GM18507 (cell line): ENCODE measurements at places on chromosomes 12 and 14.

- DNase-seq = no peak
These were observed 607 bp downstream of the OS9 start for GRCh38 chr12:57694459-57695019.

DNA sequence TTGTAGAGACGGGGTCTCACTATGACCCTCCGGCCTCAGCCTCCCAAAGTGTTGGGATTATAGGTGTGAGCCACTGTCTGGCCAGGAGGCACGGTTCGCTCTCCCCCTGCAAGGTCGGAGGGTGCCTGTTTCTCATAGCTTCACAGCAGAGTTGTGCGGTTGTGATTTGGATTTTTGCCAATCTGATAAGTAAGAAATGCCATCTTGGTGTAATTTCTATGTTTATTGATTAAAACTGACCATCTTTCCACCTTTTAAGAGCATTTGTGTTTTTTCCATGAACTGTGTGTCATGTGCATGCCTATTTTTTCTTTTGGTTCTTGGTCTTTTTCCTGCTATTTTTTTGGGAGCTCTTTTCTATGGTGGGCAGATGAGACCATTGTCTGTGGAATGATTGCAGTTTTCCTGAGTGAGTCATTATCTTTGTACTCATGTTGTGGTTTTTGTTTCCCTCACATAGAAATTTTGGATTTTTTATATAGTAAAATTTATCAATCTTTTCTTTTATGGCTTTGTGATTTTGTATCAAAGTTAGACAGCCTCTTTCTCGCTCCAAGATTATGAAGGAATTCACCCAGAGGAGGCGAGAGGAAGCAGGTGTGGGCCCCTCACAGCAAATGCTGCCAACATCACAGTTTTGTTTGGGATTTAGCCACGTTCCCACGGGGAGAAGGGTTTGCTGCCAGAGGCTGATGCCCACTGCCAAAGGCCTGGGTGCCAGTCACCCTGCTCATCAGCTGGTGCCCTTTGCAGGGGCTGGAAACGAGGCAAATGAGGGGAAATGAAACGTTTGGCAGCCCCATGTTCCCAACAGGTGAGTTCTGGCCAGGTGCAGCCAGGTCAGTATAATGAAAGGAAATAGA lies 47.2 kb downstream of the RFX4 start:
- DNase-seq = no peak

DNA sequence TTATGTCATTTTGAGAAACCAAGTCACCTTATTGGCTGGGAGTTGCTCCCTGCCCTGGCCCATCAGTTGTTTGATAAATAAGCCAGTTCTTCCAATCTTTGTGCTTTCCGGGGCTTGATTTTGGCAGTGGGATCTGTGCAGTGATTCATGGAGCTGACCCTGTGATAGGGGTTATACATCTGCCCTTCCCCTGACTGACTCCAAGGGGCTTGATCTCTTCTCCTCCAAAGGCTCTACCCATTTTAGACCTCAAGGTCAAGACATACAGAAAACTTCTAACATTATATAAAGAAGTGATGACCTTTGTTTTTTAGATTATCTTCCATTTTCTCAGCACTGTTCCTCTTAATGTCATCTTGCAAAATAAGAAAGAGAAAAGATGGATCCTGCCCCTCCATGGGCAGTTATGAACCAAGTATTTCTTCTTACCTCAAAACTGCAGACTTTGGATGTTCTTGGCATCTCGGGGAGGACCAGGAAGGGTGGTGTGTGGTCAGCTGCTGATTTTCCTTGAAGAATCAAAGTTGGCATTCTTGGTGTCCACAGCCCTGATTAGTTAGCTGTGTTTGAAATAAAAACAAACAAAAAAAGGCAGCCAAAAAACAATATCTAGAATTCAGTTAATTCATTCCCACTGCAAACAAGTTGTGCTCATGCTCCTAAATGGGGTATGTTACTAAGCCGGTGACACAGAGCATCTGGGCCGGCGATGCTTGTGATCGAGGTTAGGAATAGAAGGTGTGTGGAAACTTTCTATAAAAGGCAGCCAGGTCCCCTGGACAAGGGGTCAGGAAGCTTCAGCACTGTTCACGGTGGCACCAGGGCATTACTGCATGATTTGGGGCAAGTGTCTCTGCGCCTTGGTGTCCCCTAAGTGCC lies 120.2 kb downstream of the SAMD4A start:
- no peak for DNase-seq

DNA sequence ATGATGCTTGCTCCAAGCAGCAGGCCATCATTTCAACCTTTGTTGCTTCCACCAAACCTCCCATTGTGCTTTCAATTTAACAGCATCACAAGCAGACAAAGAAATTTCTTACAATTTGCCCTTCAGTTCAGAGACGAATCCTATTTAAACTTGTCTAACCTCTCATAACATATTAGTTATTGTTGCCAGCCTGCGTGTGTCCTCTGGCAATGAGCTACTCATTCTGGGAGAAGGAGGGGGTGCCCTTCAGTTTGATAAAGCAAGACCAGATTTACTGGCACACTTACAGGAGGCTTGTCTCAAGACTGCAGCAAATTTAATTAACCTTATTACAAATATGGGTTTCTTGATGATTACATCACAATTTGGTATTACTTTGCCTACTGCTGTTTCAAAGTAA lies 203.6 kb upstream of the SOX5 start:
- DNase-seq = no peak

DNA sequence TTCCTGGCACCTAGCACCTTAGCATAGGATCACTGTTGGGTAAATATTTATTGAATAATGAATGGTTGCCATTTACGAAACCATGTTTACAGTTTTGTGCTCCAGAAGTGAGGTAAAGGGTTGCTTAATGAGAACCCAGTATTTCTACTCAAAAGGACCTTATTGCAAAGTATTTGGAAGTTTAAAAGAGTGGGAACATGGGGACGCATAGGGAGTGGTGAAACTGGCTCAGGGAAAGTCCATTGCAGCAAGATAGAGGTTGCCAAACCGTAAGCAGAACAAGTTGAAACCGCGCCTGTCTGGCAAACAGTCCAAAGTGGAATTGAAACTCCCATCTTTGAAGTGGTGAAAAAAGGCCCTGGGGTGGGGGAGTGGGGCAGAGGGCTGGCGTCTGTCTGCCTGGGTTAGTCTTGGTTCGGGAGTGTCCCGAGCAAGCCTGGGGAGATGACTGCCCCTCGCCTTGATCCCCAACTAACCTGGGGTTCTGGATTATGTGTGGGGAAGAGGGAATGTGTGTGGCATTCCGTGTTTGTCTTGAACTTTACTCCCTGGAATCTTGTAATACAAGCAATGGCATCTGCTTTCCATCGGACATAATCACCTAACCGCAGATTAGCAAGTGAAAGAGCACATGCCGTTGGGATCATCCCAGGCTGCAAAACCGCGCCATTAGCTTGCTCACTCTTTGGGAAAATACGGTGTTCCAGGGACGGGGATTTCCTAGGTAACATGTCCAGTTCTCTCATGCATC lies 7.2 kb downstream of the ALDH2 start:
- no peak for DNase-seq

GRCh38 chr12:72178871-72179270 lies 93.3 kb upstream of the TRHDE start:
- no peak for DNase-seq

DNA sequence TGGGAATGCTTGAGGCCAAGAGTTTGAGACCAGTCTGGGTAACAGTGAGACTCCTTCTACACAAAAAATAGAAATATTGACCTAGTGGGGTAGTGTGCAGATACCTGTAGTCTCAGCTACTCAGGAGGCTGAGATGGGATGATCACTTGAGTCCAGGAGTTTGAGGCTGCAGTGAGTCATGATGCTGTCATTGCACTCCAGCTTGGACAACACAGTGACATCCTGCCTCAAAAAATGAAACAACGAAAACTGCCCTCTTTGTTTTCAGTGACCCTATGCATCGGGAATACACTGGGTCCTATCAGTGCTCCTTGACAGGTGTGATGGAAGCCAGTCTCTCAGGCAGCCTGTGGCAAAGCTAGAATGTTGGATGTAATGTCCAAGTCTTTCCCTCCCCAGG lies 311.5 kb upstream of the OR4E1 start:
- no peak for DNase-seq

GRCh38 chr14:80055667-80056496 lies 155.4 kb downstream of the DIO2 start:
- DNase-seq = no peak

DNA sequence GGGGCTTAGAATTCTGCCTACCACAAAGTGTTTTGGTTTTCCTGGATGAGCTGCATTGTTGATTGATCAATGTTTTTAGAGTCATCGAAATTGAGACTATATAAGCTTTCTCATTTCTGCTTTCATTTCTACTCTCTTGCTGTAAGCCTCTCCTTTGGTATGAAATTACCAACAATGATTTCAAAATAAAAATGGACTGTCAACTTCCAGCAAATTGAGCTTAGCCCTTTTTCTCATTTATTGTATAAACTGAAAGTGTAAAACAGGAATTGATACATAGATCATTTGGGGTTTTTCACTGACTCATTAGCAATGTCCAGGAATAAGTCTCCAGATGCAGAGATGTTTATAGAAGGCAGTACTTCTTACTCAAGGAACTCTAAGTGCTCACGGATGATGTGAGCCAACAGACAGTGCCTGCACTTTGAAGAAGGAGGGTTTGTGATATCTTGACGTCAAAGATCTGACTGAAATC lies 20.0 kb upstream of the PCNX1 start:
- DNase-seq = no peak

- no peak for DNase-seq
These were observed 89.0 kb downstream of the AKAP6 start for GRCh38 chr14:32417956-32418552.

- DNase-seq = no peak
These were observed 25.0 kb downstream of the SMOC1 start for GRCh38 chr14:69904246-69904645.

DNA sequence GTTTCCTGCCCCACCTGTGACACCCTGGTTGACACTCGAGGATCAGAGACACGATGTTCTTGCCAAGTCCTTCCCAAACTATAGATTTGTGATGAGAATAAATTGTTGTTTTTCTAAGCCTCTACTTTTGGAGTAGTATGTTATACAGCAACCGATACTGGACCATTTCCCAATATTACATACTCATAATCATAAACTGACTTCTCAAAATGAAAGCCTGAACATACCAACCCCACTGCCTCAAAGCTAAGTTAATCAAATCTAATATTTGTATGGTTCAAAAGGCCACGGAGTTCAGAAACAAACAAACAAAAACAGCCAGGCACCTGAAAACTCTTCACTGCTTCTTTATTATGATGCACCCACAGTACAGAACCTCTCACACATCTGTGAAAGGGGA lies 52.3 kb upstream of the GPHB5 start:
- no peak for DNase-seq

DNA sequence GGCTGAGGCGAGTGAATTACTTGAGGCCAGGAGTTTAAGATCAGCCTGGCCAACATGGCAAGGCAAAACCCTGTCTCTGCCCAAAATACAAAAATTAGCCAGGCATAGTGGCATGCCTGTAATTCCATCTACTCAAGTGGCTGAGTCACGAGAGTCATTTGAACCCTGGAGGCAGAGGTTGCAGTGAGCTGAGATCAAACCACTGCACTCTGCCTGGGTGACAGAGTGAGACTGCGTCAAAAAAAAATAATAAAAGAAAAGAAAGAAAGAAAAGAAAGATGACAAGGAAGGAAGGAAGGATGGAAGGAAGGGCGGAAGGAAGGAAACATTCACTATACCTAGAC lies 159.6 kb upstream of the CNOT2 start:
- DNase-seq = no peak

GRCh38 chr12:28340261-28341045 lies 150.2 kb downstream of the CCDC91 start:
- DNase-seq = no peak
